ENCODE measurements at places on chromosomes 12 and 14.

GRCh38 chr14:55381040-55381439, 30.6 kb downstream of the ATG14 start:
- DNase-seq = no peak

- DNase-seq = no peak
Measured at GRCh38 chr12:104533134-104533533, 76.4 kb downstream of the CHST11 start.

DNA sequence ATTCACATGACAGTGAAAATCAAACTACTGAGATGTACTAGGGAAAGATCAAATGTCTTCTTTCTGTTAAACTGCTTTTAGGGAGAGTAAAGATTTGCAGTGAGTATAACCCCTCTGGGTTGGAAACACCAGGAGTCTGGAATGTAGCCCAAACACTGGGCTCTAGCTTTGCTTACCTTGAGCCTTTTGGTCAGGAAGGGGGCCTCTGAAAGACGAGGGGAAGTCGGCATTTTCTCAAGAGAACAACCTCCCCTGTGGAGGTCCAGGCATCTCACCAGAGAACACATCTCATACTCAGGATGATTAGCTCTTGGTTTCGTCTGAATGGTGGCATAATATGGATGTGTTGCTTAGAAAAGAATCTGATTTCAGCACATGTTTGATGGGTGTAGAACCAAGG, 169.0 kb downstream of the ZFP36L1 start:
- no peak for DNase-seq

GRCh38 chr14:53496668-53497067, 343.5 kb upstream of the DDHD1 start:
- no peak for DNase-seq

DNA sequence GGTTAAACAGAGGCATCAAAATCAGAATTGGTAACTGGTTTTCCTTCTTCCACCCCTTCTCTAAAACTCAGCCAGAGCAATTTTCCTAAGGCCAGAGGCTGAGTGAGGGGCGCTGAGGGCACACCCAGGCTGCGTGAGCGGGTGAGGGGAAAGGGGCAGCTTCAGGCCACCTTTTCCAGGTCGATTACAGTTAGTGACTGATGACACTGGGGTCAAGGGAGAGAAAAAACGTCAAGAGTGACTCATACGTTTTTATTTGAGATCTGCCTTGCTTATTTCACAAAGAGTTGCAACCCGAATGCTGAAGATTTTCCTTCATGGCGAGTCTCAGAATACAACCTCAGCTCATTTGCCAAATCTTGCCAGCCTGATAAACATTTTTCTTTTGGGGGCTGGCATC, 46.7 kb upstream of the EVL start:
- DNase-seq = no peak

- no peak for DNase-seq
Measured at GRCh38 chr12:116152268-116152667, 125.2 kb downstream of the MED13L start.

DNA sequence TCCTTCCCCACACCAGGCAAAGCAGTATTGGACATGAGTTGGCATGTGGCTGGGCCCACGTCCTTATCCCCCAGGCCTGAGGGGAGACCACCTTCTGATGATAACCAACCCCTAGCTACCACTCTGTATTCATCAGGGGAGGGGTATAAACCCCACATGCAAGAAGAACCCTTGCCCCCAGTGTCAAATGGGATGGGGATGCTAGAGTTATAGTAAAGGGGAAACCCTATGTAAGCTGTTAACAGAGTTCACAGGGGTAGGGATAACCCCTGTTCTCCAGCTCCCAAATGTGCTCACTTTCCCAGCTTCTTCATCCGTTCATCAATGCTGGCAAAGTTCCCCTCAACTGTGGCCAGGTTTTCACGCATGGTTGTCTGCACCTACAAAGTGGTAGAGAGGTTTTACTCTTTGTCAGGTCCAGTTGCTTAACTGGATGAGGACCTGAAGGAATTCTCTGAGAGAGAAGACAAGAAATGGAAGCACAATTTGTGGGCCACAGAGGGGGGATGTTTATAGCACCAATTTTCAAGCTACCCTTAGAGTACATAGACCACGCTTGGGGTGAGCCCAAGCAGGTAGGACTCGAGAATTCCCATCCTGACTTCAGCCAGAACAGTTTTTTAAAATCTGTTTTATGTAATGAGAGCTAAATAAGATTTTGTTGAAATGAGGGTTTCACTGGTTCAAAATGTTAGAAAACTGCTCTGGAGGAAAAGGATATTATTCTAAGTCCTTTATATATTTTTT, 7.9 kb downstream of the MBD6 start:
- DNase-seq = no peak

DNA sequence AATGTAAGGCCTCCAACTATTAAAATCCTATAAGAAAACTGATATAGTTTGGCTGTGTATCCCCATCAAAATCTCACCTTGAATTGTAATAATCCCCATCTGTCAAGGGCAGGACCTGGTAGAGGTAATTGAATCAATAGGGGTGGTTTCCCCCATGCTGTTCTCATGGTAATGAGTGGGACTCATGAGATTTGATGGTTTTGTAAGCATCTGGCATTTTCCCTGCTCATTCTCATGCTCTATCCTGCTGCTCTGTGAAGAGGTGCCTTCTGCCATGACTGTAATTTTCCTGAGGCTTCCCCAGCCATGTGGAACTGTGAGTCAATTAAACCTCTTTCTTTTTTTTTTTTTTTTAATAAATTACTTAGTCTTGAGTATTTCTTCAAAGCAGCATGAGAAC, 31.9 kb downstream of the TSPAN19 start:
- no peak for DNase-seq

- no peak for DNase-seq
Measured at GRCh38 chr14:96874127-96874526, 76.9 kb downstream of the VRK1 start.

DNA sequence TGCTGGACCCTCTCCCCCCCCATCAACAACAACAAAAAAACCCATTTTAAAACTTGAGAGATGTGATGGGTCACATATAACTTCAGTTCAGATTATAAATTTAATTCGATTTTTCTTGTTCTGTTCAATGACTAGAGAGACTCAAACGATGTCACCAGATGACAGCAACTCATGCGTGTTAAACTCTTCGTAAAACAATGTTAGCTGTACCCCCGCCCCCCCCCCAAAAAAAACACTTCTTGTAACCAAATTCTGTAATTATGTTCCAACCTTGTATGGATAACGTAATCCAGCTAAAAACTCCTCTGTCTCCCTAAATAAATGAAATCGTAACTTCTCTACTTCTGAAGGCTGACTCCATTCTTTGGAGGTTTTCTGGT, 614 bp upstream of the NACA start:
- no peak for DNase-seq

DNA sequence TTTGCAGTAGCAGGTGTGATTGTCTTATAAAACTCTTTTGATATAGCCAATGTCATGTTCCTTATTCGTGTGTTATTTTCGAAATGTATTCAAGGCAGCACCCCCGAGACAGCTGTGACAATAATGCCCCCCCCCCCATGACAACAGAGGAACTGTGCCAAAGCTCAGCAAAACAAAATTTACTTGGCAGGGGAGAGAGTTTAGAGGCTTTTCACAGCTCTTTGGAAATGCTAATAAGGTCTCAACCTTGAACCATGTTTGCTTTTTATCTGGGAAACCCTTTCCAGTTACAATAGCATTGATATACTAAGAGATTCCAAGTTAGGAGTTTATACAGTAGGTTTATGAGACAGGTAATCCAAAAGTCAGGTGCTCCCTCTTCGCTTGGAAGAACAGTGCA, 56.4 kb upstream of the USP44 start:
- DNase-seq = peak; percentile 86

GRCh38 chr14:68770553-68771286, 22.1 kb downstream of the ZFP36L1 start:
- DNase-seq = no peak

DNA sequence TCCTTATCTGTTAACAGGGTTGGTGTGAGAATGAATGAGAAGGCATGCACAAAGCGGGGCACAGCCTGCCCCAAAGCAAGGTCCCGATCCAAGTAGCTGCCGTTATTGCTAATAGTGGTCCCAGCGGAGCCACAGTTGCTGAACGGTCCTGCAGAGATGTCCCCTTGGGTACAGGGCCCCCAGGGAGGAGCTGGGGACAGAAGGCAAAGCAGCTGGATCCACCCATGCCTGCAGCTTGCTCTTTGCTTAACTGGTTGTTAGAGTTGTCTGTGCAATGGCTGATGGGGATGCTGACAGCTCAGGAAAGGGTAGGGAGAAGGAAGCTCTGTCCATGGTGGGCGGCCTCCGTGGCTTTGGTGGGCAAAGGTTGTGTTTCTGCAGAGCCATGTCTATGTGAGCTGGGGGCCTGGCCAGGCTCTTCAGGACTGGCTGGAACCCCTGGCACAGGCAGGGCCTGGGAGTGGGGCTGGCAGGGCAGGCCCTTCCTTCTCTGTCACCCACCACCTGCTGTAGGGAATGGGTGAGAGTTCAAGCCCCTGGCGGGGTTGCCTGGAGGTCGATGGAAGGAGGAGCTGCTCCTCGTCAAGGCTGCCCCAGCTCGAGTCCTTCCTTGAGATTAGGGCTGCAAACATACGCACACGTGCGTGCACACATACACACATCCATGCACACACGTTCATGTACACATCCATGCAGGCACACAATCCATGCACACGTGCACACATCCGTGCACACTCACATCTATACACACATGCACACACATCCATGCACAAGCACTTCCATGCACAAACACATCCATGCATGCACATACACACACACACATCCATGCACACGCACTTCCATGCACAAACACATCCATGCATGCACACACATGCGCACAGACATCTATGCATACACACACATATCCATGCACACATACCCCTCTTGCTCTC, 35.4 kb downstream of the NOC4L start:
- no peak for DNase-seq

GRCh38 chr12:119181944-119182343, 3.2 kb downstream of the HSPB8 start:
- DNase-seq = no peak

DNA sequence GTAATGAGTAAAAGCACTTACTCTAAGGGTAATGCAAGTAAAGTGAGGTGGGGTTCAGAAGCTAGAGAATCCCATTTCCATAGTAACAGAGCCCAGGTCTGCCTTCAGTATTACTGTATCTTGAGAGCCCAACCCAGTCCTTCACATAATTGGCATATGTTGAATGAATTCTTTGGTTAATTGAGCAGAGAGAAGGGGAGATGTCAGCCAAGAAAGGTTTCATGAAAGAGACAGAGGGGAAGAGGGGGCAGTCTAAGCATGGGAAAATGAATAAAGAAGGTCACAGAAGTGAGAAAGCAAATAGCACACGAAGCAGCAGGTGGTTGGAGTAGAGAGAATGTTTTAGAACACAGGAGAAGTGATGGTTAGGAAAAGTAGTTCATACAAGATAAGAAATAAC, 371.1 kb downstream of the SEC23A start:
- DNase-seq = no peak

- DNase-seq = no peak
Measured at GRCh38 chr14:69873877-69874780, 5.1 kb upstream of the SMOC1 start.

GRCh38 chr12:43599066-43599465, 47.1 kb upstream of the ADAMTS20 start:
- no peak for DNase-seq

- no peak for DNase-seq
Measured at GRCh38 chr12:54004063-54004840, 4.3 kb downstream of the HOXC9 start.

- DNase-seq = peak; percentile 54
Measured at GRCh38 chr12:22083167-22083566, 37.1 kb downstream of the CMAS start.

- no peak for DNase-seq
Measured at GRCh38 chr12:27499377-27499776, 24.6 kb upstream of the PPFIBP1 start.

- DNase-seq = peak; percentile 81
Measured at GRCh38 chr12:90280564-90281058, 572.0 kb upstream of the ATP2B1 start.

DNA sequence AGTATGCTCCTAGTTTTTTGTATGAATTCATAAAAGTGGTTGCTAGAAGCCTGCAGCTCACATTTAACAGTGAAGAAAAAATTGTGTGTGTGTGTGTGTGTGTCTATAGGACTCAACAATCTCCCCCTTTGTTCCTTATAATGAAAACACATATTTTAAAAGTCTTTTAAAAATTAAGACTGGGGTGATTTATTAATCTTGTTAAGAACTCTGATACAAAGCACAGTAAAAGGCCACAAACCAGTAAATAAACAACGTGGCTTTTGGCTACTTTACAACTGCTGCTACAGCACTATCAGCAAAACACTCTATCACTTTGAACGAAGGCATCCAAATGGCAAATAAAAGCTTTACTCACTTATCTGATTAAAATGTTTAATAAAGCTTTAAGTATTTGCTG, 594 bp upstream of the VCPKMT start:
- DNase-seq = no peak

- DNase-seq = no peak
Measured at GRCh38 chr12:97748298-97748697, 285.7 kb downstream of the RMST start.

DNA sequence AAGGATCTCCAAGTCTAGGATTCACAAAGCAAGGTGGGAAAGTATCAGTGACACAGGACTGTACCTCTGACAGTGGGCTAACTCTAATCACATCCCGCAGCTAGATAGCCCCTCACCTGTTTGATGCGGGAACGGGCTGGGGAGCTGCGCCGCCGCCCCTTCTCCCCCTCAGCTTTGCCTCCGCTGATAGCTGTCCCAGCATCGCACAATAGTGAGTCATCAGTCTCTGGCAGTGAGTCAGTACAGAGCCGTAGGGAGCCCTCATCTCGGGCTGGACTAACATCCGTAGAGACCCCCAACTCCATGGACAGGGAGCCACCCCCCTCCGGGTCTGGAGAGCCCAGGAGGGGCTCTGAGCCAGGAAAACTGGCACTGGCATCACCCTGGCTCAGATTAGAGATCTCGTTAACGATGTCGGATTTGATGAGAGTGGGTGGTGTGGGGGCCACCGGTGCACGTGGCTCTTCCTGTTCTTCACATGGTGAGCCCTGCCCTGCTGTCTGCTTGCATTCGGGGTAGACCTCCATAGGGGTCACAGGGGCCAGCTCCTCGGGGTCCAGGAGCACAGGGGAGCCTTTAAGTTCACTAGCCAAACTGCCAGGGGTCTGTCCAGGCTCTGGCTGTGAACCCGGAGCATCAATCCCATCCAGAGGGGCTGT, 10.9 kb downstream of the KMT2D start:
- DNase-seq = peak; percentile 77

GRCh38 chr12:42557586-42558172, 31.9 kb downstream of the PRICKLE1 start:
- DNase-seq = no peak

GRCh38 chr14:69756298-69756697, 10.6 kb upstream of the SRSF5 start:
- no peak for DNase-seq
